ENCODE measurements at places on chromosomes 2 and 18.

- DNase-seq, result no peak
Observed at GRCh38 chr18:13048061-13048595, 57.0 kb downstream of the CEP192 start.

DNA sequence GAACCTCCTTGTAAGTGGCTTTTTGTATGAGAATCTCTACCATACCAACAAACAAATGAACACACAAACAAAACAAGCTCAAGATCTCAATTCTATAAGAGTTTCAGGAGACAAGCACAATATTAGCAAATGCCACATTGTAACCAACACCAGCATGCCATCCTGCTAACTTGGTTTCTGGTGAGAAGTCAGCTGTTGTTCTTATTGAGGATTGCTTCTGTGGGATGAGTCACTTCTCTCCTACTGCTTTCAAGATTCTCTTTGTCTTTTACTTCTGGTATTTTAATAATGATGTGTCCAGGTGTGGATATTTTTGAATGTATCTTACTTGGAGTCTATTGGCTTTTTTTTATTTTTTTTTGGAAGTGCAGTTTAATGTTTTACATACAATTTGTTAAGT, 131.7 kb downstream of the BCL2L11 start:
- DNase-seq, result no peak

GRCh38 chr18:34315591-34316352, 91.1 kb upstream of the NOL4 start:
- DNase-seq, result no peak

DNA sequence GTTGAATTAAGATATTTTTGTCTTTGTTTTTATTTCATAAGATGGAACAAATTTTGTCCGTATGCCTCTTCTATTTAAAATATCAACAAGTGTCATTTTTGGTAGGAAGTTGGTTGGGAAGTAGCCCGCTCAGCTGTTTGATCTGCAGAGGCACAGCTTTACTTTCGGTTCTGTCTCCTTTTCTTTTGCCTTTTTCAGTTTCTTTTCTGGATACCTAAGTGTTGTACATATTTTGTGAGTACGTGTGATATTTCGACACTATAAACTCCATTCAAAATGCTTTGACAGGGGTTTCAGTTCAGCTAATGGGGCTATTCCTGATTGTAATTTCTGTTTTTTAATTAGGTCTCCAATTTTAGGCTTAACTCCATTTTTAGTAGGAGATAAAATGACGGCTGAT, 1785.0 kb upstream of the LRRTM1 start:
- DNase-seq, result no peak

DNA sequence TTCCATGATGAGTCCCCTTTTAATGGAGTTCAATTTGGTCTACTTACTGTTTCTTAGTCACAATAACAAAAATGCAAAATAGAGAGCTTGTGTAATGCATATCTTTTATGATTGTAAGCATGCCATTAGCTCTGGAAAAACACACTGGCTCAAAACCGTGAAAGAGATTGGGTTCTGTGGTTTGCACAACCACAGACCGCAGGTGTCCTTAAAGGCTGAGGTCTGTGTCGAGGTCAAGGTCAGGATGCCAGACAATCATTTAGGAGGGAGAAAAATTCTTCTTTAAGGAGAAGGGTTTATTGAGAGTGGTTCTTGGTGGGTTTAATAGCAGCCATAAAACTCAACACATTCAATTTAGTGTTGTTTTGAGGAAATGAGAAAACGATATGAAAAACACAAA, 487.2 kb downstream of the GALR1 start:
- DNase-seq, result no peak

GRCh38 chr2:130366720-130367119, 10.9 kb downstream of the PTPN18 start:
- no peak for DNase-seq

- DNase-seq, result no peak
Observed at GRCh38 chr18:27848336-27848735, 328.6 kb downstream of the CDH2 start.

DNA sequence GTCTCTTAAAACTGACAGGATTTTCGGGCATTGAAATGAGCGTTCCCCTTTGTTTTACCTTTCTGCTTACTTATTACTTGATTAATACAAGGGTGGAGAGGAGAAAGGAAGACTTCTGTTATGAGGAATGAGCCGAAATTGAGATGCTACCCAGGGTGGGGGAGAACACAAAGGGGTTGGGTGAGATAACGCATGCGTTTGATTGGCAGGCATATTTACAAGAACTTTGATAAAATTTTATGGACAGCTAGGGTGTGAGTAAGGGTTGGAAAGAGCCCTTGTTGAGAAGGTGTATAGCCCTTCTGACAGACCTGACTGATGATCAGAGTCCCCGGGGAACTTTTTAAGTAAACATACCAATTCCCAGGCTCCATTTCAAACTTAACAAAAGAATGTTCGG, 1.8 kb downstream of the RNF138 start:
- DNase-seq, result no peak

- DNase-seq, result no peak
Observed at GRCh38 chr2:74578408-74578807, 23.9 kb downstream of the DOK1 start.

DNA sequence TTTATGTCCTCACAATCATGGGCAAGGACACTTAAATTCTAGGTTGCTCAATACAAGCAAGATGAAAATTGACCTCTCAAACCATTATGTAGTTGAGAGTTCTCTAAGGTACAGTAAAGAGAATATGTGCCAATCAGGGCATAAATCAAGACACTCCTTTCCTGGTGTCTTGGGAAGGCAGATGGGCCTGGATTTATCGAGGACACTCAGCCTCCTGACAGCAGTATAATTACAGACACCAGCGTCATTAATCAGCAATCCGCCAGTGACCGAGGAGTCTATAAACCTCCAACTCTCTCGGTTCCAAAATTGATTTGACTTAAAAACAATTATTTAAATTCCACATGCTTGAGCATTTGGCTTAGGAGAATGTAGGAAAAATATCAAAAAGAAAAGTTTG, 75.7 kb upstream of the DAPL1 start:
- DNase-seq, result no peak

- no peak for DNase-seq
Observed at GRCh38 chr2:72894514-72894913, 7.3 kb downstream of the SPR start.

- DNase-seq, result no peak
Observed at GRCh38 chr2:128727914-128728313, 409.2 kb upstream of the HS6ST1 start.

GRCh38 chr2:39164089-39164488, 43.2 kb upstream of the SOS1 start:
- DNase-seq, result no peak

Measured in iPS DF 6.9 (cell line).